Caco-2 (cell line): ENCODE measurements at places on chromosomes 4 and X. TPM values are rescaled to one million over a fixed set of nuclear protein-coding genes. Genes with fewer than 3 reads are reported as not detected.
A peak's percentile ranks its signal among the peaks of the same experiment; 100 is the strongest.

- H3K27me3 ChIP-seq = no peaks in the 10 kb centered on the region
- H3K36me3 ChIP-seq = no peaks in the 10 kb centered on the region; the same call in 1 of the 2 replicates
- no peaks in the 10 kb centered on the region for H3K4me1 ChIP-seq
- DNase-seq = no peak
Measured at GRCh38 chrX:9681422-9681821, 84.2 kb downstream of the GPR143 start.

- H3K4me1 ChIP-seq = no peaks in the 10 kb centered on the region
- H3K27ac ChIP-seq = no peak overlapping the region
- peak; percentile 13 for DNase-seq
- H3K4me3 ChIP-seq = no peak overlapping the region
Measured at GRCh38 chrX:36867143-36867542, 141.0 kb upstream of the FAM47C start.

ADH7 gene
- total RNA-seq = not detected in 2 replicates

STBD1 gene
- total RNA-seq = 3.8 and 4.2 TPM in 2 replicates

SLC25A6 gene
- 450 and 455 TPM in 2 replicates for total RNA-seq

DNA sequence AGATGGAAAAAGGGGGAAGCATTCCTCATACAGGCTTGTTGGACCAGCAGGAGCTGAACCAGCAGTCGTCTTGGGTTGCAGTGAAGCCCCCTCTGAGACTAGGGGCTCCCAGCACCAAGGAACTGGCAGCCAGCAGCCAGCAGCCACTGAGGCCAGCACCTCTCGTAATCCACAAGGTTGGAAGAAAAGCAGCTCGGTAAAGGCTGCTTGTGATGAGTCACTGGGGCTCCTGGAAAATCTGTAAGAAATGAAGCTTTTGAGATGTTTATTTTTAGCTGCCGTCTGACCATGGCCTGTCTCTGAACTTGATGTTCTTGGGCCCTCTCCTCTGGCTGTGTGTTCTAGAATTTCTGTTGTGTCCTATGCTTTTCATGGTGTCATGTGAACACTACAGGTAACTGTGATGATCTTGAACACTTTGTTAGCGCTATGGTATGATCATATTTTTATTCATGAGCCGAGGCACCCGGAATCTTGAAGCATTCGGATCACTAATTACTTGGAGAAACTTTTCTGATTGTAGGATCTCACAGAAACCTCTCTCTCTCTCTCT is 18.6 kb downstream of the CLCN4 start:
- no peaks in the 10 kb centered on the region for H3K27me3 ChIP-seq
- no peaks in the 10 kb centered on the region for H3K36me3 ChIP-seq
- no peak overlapping the region for H3K4me3 ChIP-seq
- no peak for DNase-seq
- H3K27ac ChIP-seq = no peak overlapping the region

DNA sequence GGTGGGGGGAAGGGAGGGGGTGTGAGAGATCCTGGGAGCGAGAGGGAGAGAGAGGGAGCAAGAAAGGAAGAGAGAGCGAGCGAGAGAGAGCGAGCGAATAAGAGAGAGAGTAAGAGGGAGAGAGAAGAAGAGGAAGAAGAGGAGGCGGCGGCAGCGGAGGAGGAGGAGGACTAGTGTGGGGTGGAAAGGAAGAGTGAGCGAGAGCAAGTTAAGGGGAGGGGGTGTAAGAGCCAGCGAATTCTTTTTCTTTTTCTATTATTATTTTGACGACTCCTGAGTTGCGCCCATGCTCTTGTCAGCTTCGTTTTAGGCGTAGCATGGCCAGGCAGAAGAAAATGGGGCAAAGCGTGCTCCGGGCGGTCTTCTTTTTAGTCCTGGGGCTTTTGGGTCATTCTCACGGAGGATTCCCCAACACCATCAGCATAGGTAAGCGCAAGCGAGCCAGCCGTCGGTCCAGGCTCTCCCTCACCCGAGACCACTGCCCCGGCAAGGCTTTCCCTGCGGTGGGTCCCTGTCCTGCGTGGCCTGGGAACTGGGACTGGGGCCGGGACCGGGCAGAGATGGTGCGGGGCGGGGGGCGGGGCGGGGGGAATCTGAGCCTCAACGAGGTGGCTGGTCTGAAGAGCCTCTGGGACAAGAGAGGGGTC is at the start of gene GRIA3:
Gene GRIA3 (plus strand): TSS at position 60 of the 647 bp plus-strand sequence. CDS start 258 bp downstream, at position 318.
- no peak for DNase-seq
- no peaks in the 10 kb centered on the region for H3K36me3 ChIP-seq
- no peak within 1 kb of the TSS for H3K27ac ChIP-seq
- H3K27me3 ChIP-seq = no peaks in the 10 kb centered on the region
- no peaks in the 10 kb centered on the region for H3K4me1 ChIP-seq

- no peaks in the 10 kb centered on the region for H3K27me3 ChIP-seq
- H3K36me3 ChIP-seq = no peaks in the 10 kb centered on the region; the same call in 1 of the 2 replicates
- H3K4me3 ChIP-seq = no peak overlapping the region
Measured at GRCh38 chr4:3313139-3313538, 20.3 kb downstream of the RGS12 start.
